ENCODE measurements at places on chromosomes 6 and 20.

GRCh38 chr6:11356404-11357155 is 124.1 kb upstream of the NEDD9 start:
- DNase-seq = no peak

- DNase-seq = no peak
These were observed 366 bp downstream of the GPR31 start for GRCh38 chr6:167157414-167157813.

- no peak for DNase-seq
These were observed 7.2 kb upstream of the UQCC2 start for GRCh38 chr6:33718713-33719112.

DNA sequence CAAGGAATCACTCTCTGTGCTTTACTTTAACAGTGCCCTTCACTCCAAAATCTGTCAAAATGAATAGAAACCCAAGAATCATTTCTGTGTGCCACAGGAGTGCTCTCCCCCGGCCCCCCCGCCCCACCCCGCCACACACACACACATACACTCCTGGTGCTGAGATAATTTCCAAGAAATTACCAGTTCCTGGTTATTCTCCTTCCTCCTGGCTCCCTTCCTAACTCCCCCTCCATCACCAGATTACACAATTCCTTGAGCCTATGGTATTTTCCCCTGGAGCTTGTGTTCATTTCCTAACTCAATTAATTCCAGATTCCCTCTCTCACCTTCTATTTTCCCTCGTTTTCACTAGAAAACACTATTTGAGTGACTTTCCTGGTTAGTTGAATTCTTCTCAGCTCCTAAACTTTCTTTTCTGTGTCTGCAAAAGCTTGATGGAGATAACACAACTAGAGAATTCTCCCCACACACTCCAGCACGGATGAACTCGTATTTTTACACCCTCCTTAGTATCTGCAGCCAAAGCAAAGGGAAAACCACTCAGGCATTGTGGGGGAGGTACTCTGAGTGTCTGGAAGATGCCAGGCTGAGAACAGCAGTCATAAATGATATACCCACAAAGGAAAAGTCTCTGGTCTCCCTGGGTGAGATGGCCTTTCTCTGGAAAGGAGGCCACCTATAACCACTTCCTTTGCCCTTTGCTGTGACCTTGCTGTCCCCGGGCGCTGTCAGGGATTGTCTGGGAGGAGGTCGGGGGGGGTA is 1.9 kb upstream of the SLC24A3 start:
- DNase-seq = no peak

DNA sequence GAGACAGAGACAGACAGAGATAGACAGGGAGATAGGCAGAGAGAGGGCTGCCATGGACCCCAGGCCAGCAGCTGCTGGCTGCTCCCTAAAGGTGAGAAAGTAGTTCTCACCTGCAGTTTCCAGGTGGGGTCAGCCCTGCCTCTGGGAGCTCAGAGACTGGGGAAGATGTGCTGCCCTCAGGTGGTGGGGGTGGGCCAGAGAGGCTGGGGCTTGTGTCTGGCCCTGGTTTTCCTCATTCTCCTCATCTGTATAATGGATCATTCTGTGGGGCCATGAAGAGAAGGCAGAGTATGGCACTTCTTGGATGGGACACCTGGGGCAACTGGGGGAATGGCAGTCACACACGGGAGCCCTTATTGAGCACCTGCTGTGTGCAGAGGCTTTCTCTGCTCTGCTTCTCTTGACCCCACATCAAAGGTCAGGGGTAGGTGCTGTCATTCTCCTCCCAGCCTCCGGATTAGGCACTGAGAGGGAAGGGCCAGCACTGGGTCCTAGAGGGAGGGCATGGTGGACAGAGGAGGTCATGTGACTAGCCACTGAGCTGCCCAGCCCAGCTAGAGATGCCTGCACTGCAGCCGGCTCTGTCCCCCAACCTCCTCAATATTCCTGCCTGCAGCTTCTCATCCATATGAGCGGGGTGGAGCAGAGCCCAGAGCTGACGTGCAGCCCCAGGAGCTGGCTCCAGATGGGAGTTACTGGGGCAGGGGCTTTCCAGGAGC is 4.1 kb downstream of the ANGPT4 start:
- DNase-seq = peak; percentile 8

- peak; percentile 58 for DNase-seq
These were observed 130.5 kb downstream of the CEBPB start for GRCh38 chr20:50320901-50321796.

DNA sequence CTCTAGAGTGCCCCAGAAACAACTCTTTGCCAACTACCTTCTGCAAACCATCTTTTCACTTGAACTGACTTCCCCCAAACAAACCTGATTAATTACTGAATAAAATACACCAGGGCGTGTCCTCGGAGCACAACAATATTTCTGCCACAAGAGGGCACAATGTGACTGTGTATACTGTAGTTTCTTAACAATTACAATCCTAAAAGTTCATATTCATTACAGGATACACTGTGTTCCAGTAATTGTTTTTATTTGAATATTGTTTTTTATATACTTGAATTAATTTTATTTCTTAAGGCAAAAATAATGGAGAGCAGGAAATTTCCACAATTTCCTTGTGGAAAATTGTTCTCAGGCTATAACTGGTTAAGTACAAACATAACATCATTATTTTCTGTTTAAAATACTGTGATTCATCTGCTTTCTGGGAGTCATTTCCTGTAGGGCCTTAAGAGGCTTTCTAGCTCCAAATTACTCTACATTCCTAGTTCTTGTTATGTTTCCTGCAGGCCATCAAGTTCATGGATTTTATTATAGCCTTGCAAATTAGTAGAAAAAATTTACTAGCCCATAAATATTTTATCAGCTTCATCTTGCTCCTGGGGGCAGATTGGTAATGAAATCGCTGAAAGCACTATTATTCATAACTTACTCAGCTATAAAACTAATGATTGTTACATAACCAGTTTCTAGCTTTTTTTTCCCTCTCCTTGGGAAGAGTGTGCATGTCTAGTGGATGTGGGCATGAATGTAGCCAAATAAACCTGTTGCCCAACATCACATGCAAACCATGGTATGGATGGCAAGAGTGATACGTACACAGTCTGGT is 51.9 kb upstream of the SLC22A16 start:
- peak; percentile 66 for DNase-seq

DNA sequence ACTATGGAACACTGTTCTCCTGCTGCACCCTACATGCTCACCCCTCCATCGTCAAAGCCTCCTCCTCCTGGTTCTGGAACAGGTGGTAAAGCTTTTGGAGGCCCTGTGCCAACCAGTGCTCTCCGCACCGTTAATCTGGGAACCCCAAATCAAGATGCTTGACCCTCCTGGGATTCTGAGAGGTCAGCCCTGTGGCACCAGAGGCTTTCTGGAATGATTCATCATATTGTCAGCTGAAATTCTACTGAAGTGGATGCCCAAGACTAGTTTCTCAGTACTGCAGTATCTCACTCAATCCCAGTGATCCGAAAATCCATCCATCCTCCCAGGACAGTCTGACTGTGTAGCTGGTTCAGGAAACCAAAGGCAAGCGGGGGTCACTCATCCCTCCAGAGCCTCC is 92.7 kb downstream of the TRERF1 start:
- DNase-seq = no peak

- DNase-seq = peak; percentile 39
These were observed 65.2 kb downstream of the RIPOR3 start for GRCh38 chr20:50625986-50626677.

GRCh38 chr6:79170959-79171358 is 63.5 kb downstream of the HMGN3 start:
- no peak for DNase-seq

DNA sequence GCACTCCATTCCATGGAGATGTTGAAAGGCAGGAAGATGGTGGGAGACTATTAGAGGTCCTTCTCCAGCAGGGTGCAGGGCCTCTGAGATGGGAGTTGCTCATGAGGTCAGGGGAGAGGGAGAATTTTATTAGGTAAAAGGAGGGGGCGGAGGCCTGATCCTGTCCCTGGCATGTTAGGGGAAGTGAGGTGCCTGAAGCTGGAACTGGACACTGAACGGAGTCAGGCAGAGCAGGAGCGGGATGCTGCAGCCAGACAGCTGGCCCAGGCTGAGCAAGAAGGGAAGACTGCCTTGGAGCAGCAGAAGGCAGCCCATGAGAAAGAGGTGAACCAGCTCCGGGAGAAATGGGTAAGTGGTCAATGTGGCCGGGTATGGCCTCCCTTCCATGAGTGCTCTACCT is 24.4 kb downstream of the CEP250 start:
- no peak for DNase-seq

DNA sequence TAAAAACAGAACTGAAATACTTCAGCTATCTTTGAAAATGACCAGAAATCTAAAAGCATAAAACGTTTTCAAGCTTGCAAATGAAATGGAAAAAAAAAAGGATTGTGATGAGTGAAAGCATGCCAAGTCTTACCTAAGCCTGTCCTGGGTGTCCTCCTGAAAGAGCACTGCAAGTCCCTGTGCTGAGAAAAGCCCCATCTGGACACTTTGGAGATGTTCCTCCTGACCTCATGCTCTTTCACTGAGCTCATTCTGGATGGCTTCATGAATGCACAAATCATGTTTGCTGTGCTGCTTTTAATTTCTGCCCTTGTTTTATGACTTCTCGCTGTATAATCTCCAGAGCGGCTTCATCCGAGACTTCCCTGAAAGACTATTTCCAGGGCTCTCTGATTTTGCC is 136.0 kb downstream of the SOD2 start:
- no peak for DNase-seq

GRCh38 chr6:136035378-136036070 is 184.0 kb downstream of the PDE7B start:
- no peak for DNase-seq
